ENCODE measurements at places on chromosomes 5 and 9.

GRCh38 chr5:43208658-43209057 is 16.6 kb downstream of the NIM1K start:
- DNase-seq: no peak

- DNase-seq: no peak
Measured at GRCh38 chr9:112858625-112859147, 32.0 kb downstream of the SLC46A2 start.

- DNase-seq: no peak
Measured at GRCh38 chr9:11182001-11182400, 569.2 kb upstream of the PTPRD start.

DNA sequence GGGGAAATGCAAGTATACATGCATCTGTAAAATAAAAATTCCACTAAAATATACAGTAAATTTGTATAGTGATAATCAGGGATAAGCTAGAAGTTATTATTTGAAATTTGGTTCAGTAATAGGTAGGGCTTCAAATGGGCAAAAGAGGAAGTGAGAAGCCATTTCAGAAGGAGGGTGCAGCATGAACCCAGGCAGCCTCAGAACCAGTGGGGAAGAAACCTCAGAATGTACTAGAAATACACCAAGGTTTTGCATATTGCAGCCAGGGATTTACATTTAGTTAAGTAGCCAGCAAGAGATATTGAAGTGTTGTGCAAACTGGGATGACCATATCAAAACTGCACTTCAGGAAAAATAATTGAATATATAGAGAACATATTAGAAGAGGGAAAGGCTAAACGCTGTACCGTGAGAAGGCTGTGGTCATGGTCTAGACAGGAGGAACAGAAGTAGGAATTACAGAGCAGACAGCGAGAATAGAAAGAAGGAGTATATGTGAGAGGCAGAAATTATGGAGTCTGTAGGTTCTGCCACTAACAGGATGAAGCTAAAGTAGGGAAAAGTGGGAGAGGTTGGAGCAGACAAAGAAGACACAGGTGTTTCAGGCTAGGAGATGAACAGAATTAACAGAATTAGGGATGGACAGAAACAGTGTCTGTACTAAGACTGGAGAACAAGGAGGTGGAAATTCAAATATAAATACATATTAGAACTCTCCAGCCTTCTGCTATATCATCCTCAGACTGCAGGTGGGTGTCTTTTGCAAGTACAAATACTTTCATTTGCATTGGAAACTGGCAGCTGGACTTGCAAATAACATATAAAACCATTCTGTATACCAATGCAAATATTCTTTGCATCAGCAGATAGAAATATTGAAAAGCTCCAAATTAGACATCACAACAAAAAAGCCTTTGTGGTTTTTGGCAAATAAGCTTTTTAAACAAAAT is 335.6 kb downstream of the ZNF608 start:
- no peak for DNase-seq

GRCh38 chr9:82513242-82513751 is 524.7 kb downstream of the SPATA31D1 start:
- DNase-seq: no peak

- no peak for DNase-seq
Measured at GRCh38 chr5:64688965-64689364, 1.3 kb upstream of the SHISAL2B start.

GRCh38 chr9:137456864-137457405 is 2.2 kb downstream of the NSMF start:
- DNase-seq: no peak

GRCh38 chr5:110536120-110537115 is 190.1 kb downstream of the TMEM232 start:
- DNase-seq: no peak

- no peak for DNase-seq
Measured at GRCh38 chr5:40261984-40262383, 417.7 kb upstream of the PTGER4 start.

DNA sequence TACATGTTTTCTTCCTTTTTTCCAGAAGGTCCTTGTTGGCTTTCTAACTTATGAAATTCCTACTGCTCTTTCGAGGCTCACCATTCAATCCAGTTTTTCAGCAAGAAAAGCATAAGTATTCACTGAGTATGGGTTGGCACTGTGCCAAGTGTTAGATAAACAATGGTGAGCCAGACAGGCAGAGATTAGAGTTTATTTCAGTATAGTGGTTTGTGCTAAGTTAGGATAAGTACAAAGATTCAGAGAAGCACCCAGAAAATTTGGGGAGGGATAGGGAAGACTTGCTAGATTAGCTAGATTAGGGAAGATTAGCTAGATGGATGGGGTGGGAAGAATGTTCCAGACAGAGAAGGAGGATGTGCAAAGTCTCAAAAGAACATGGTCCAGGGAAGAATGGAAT is 122.9 kb downstream of the OXCT1 start:
- DNase-seq: peak; percentile 55

- no peak for DNase-seq
Measured at GRCh38 chr5:5387777-5388176, 34.7 kb upstream of the ICE1 start.

DNA sequence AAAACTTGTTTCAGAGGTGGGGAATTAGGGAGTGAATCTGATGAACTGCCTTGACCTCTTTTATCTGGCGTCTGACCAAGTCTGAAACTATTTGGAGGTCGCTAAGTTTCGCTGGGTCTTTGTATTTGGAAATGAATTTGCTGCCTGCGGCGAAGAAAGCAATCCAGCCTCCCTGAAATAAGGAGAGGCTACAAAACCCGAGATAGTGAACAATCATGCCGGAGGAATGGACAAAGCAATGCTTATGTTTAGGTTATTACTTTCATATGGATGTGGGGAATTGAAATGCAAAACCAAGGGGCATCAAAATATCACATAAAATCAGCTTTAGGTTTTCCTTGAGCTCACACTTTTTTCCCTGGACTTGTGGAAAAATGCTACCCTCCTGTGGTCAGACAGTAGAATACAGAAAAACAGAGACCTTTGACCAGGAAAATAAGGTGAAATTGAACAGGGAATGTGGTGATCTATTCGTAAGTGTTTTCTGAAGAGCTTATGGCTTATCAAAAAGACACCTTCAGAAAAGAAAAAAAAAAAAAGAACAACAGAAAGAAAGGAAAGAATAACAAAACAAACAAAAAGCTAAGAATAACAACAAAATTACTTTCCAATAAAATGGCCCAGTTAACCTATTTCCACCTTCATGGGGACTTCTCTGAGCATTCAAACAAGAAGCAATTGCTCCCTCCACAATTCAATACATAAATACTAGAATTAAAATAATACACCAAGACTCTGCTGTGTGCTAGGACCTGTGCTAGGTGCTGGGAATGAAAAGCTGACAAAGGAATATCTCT is 68.6 kb upstream of the DPYSL3 start:
- DNase-seq: peak; percentile 42

DNA sequence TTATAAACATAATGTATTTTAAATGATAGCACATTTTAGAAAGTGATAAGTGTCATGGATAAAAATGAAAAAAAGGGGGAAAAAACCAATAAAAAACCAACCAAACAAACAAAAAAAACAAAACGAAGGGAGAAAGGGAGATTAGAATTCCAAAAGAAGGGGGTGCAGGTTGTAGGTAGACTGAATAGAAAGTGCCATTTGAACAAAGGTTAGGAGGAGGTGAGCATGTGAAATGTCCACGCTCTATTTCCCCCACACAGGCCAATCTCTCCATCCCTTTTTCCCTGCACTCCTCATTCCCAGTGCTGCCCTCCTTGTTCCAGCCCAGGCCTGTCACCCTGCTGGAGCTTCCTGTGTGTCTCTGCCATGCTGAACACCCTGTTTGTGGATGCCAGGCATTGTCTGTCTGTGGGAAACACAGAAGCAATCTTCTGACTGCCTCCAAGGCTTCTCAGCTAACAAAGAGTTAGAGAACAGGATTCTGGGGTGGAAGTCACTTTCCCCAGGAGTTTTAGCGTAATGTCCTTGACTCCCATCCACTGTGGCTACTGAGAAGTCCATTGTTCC is 138.8 kb downstream of the ADAMTS16 start:
- DNase-seq: no peak

DNA sequence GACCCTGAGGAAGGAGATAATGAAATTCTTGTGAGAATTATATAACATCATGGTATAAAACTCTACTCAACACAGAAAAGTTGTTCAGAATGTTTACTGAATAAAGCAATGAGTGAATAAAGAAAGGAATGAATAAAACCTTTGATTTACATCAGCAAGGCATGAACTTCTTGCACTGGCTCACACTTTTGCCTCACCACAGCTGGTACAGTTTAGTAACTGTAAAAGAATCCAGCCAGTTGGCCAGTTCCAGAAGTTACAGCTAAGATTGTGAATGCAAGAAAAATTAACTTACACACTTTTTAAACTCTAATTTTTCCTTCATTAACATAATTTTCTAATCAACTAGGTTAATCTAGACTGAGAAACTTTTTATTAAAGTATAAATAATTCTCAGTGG is 490.9 kb downstream of the NFIB start:
- DNase-seq: no peak

- DNase-seq: no peak
Measured at GRCh38 chr5:58629271-58630159, 46.6 kb downstream of the RAB3C start.

DNA sequence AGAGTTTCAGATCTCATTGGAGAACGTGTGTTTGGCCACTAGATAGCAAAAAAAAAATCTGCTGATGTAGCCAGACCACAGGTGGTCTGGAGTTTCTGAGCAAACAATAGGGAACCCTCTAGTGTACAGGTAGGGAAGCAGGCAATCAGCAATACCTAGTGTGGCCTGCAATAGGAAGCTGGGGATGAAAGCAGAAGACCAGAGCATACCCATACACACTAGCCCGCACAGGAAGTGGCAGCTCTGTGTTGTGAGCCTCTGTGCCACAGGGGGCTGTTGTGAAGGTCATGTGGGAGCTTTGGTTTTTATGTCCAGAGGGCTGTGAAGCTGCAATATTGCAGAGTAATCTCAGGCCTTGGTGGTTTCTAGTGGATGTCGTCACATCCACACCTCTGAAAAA is 81.2 kb downstream of the MTAP start:
- no peak for DNase-seq

GRCh38 chr5:135871268-135871915 is 24.2 kb downstream of the IL9 start:
- DNase-seq: no peak

GRCh38 chr5:120479066-120479465 is 15.0 kb downstream of the PRR16 start:
- no peak for DNase-seq

GRCh38 chr9:36855448-36856315 is 178.4 kb downstream of the PAX5 start:
- DNase-seq: peak; percentile 10

DNA sequence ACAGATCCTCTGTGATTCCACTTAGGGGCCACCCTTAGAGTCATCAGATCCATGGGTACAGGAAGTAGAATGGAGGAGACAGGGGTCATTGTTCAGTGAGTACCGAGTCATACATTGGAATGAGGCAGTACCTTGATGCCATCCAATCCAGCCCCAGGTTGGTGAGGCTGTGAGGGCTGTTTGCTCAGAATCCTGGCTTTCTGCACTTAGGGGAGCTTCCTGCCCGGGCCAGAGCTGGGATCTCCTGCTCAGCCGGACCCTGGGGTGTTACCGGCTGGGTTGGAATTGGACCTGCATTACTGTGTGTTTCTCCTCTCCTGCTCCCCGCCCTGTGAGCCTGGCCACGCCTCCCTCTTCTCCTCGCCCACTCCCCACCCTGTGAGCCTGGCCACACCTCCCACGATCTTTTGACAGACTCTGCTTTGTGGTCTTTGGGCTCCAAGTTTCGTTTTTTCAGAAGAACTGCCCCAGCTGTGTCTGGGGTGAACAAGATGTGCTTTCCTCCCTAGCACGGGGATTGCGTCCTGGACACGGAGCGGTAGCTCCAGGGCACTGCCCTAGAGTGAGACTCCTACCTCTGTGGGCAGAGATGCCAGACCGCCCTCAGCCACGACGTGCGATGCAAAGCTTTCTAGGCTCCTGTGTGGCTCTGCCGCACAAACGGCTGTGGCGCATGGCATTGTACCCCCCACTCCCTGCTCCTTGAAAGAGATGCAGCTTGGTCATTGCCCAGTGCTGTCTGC is 15.4 kb downstream of the TRAF2 start:
- DNase-seq: no peak

GRCh38 chr9:136542241-136543040 is 3.4 kb downstream of the NOTCH1 start:
- no peak for DNase-seq

GRCh38 chr5:141685591-141685990 is 3.6 kb upstream of the ARAP3 start:
- DNase-seq: no peak

GRCh38 chr9:135925496-135926133 is 18.3 kb upstream of the CAMSAP1 start:
- no peak for DNase-seq

- no peak for DNase-seq
Measured at GRCh38 chr5:83848941-83849340, 128.3 kb upstream of the HAPLN1 start.

DNA sequence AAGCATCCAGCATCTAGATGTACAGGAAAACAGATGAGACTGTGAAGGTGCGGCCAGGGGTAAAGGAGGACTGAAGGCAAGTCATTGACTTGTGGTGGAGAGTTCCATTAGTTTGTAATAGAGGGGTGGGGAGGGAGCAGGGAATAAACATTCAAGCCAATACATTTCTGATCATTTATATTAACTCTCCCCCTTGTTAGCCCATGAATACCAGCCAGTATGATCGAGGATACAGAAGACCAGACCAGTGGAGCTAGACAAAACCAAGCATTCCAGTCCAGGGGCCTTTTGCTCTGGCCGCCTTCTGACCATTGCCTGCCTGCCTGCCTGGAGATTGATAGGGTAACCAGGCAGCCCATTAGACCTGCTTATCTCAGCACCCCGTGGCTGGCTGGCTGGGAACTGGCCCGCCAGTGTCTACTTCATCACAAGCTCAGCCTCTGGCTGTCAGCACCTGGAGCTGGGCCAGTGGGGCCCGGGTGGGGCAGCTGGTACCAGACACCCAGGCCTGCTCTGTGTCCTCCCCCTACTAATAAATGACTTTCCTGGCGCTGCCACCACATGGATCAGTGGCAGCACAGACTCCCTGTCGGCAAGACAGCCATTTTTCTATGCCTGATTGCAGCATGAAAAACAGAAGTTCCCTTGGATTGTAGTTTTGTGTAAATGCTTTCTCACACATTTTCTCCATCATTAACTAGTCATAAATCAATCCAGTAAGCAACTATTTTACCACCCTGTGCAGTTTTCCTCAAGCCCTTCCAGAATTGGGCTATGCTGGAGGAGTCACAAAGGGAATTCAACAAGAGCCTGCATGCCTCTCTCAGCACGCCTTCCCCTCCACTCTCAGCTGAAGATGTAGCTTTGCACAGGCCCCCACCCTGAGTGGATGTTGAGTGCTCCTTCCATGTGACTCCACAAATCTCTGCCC is 181.3 kb downstream of the SNCAIP start:
- peak; percentile 42 for DNase-seq

GRCh38 chr9:95971815-95972214 is 96.3 kb downstream of the ERCC6L2 start:
- no peak for DNase-seq

- no peak for DNase-seq
Measured at GRCh38 chr5:55577353-55578060, 42.7 kb upstream of the PLPP1 start.

All from erythroblast (primary cell).